ENCODE measurements at places on chromosomes 6 and 20.

- DNase-seq: no peak
These were observed 92.4 kb downstream of the EYA2 start for GRCh38 chr20:46987001-46987400.

DNA sequence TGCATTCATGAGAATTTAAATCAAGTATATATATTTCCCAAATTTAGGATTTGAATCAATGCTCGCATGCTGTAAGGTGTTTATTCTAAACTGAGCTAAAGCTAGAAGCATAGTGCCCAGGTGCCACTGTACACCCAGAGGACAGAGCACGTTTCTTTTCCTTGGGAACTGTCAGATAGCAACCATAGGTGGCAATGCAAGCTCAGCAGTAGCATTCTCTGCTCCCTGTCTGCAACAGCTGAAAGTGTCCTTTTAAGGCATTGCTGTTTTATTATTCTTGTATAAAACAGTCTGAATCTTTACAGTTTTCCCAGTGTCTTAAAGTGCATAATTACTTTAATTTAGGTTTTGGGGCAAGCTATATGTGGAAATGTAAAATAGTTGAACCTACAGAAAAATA lies 443.4 kb upstream of the MMS22L start:
- no peak for DNase-seq

GRCh38 chr6:123655521-123656306 lies 19.0 kb upstream of the TRDN start:
- DNase-seq: no peak

DNA sequence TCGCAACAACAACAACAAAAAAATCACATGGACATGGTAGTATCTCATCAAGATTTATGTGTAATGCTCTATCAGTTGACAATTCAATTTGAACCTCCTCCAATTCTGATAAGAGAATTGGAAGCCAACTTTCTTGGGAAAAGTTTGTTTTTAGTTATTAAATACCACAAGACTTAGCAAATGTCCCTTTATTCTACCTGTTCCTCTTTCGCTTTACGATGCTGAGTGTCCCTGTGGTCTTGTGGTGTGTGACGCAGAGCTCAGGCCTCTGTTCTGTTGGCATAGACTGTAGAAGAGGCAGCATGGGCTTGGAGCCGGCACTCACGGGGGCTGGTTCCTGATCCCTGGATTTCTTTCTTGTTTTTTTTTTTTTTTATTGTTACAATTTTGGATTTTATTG lies 76.7 kb downstream of the PSMB1 start:
- DNase-seq: no peak

Data from cerebellum (tissue), 4 donors.